ENCODE measurements at places on chromosomes 7 and 10.
A peak's percentile ranks its signal among the peaks of the same experiment; 100 is the strongest.

DNA sequence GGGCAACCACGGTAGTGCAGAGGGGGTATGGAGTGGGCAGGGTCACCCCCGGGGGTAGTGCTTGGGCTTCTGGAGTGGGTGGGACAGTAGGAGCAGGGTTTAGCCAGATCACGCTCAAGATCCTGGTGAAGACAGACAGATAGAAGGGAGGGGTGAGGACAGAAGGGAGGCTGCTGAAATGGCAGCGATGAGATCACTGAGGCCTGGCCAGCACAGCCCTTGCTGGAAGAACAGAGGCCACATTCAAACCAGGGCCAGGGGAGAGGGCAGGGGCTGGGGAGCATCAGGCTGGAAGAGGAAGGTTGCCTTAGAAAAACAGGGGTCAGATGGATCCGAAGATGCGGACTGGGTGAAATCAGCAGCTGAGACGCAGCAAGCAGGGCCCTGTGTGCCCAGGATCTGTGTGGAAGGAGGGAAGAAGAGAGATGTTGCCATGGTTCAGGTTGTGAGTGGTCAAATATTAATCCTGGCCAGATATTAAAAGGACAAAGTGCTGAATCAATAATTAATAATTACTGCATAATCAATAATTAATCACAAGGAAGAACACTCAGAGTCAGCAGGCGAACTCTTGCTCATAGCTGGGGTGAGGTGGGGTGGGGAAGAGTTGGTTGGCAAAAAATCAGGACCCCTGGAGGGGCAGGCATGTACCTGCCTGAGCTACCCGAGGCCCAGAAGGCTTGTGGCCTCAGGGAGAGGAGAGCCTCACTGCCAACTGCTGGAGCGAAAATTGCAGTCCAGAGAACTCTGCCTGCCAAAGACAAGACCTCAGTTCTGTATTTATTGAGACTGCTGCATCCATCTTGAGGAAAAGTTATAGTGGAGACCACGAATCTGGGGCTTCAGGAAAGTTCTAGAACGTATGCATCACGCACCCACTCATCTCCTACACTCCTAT lies 105.7 kb downstream of the GRB10 start:
- DNase-seq = no peak

- no peak for DNase-seq
Measured at GRCh38 chr7:107596881-107597581, 17.0 kb downstream of the BCAP29 start.

DNA sequence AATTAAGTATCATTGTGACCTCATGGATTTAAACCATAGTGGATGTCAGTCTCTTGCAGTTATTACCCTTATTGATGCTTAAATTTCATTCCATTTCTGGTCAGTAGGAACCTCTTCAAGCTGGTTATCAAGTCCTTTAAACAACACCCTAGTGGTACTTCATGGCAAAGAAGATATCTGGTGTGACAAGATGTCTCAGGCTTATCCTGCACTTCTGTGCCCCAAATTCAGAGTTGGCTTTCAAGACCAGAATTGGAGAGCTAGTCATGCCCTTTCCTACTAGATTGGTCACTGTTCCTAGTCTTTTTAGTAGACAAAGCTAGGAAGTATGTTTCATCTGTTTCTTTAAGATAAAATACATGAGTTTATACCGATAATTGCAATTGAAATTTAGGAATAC lies 54.9 kb downstream of the KMT2E start:
- DNase-seq = no peak

DNA sequence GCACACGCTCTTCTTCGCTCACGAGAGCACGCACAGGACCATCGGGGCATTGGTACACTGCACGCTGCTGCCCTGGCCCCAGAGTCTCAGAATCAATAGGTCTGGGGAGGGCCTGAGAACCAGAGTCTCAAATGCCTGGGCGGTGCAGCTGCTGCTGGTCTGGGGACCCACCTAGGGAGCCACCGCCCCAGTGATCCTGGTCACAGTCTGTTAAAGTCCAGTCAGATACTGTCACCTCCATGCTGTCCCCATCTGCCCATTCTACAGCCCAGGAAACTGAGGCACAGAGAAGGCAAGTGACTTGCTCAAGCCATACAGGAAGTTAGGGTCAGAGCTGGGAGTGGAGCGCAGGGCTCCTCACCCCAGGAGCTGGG lies 38.0 kb downstream of the ZCCHC24 start:
- no peak for DNase-seq

DNA sequence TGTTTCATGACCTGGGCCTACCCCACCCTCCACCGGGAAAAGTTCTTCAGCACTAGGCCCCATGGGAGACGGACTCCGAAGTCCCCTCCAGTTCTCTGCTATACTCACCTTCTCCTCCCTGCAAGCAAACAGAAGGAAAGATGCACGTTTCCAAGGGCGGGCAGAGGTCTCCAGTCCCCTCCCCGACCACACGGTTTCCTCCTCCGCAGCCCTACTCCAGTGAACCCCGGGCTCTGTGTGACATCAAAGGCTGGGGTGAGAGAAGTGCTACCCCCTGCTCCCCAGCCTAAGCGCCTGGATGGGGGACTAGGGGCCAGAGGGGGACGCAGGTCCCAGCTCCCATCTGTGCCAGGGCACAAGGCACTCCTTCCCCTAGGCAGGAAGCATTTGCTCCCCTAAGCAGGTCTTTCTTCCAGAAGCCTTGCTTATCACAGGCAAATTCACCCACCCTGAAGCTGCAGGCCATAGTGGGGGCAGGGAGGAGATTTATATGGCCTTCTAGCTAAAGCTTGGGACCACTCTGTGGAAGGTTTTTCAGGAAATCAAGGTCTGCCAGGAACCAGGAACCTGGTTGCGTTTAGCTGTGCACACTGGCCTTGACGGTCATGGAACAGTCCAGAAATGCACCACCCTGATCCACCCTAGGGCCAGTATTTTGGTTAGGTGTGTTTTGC lies 52.8 kb downstream of the ASB13 start:
- DNase-seq = no peak

DNA sequence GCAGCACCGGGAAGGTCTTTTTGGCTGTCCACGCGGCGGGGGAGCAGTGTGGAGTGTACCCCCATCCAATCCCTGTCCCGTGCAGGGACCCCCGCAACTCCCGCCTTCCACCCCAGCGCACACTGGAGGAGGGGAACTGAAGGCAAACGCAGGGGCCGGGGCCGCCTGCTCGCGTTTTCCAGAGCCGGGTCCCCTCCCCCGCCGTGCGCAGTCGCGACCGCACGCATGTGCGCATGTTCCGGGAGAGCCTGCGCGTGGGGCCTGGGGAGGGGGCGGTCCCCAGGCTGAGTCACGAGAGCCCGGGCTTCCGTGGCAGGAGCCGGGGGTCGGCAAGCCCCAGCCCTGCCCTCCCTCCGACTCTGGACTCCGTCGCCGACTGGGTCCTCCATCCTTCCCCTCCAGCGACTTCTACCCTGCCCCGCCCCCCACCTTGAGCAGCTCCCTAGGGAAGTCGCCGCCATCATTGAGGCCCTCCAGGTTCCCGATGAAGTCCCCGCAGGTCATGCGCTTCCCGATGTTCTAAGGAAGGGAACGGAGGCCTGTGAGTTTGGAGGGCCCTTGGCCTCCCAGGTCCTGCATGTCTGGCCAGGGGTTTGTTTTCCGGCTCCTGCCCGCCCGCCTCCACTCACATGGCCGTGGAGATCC lies 8.0 kb downstream of the PSD start:
- no peak for DNase-seq

GRCh38 chr10:51667678-51668335 lies 31.6 kb downstream of the CSTF2T start:
- DNase-seq = no peak

- peak; percentile 30 for DNase-seq
Measured at GRCh38 chr10:70381471-70382421, 679 bp downstream of the LRRC20 start.

DNA sequence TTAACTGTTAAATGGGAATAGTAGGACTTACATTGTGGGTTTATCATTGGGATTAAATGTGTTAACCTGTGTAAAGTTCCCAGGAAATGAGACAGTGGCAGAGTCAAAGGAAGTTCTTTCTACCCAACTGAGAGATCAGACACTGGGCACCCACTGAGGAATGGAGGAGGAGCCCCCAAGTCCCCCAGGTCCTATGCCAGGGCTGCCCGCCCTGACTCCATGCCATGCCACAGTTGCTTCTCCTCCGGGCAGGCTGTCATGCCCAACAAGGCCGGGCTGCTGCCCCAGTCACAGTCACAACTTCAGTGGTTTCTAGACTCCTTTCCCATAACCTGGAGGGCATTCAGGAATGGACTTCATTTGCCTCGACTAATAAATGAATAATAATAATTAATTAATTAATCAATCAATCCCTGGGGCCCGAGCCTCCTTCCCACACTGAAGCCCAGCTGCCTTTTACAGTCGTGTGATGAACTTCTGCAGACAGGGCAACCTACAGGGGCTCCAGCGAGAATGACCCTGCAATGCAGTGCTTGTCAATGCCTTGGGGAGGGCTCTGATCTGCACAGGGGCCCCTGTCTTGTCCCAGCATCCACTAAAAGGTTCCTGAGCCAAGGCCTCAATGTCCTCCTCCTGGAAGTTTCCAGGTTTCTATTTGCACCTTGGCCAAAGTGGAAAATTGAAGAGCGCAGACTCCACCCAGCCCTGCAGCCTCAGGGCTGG lies 32.4 kb downstream of the DRGX start:
- DNase-seq = no peak

- DNase-seq = no peak
Measured at GRCh38 chr10:32963096-32963495, 5.1 kb upstream of the ITGB1 start.

DNA sequence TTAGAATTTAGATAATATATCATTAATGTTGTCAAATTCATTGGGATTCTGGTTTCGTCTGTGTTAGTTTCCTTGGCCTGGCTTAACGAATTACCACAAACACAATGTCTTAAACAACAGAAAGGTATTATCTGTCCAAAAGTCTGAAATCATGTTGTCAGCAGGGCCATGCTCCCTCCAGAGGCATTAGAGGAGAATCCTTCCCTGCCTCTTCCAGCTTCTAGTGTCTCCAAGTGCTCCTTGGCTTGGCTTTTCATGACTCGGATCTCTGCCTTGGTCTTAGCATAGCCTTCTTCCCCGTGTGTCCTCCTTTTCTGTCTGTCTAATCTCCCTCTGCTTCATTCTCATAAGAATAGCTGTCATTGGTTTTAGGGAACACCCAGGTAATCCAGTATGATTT lies 482.5 kb downstream of the SEMA3D start:
- no peak for DNase-seq

DNA sequence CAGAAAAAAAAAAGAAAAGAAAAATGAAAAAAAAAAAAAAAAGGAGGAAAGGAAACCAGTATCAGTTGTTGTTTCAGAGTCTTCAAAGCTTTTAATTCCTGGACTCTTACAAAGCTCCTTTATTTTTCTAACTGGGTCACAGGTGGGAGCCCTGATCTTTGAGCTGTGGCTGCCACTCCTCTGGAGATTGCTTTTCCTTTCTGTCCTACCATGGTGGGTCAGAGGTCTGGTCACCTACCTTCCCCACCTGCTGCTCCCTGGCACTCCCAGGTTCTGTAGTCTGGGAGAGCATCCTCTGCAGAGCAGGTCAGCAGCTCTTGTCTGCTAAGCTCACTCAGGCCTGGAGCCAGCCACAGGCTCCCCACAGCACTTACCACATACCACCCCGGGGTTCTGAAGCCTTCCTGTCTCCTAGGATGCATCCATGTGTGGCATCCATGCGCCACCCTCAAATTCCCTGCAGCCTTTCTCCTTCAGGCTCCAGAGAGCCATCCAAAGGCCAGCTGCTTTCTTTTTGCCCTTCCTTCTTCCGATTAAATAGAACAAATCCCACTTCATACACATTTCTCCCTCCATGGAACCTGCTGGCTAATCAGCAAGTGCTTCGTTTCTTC lies 73.2 kb upstream of the TPK1 start:
- DNase-seq = no peak

- DNase-seq = no peak
Measured at GRCh38 chr7:46318276-46318675, 397.2 kb upstream of the IGFBP3 start.

GRCh38 chr10:13338390-13339110 lies 9.5 kb downstream of the SEPHS1 start:
- DNase-seq = no peak

GRCh38 chr10:13787015-13787421 lies 200.3 kb downstream of the PRPF18 start:
- peak; percentile 8 for DNase-seq

GRCh38 chr10:79179164-79179956 lies 110.6 kb downstream of the ZMIZ1 start:
- no peak for DNase-seq

GRCh38 chr10:125448596-125448995 lies 234.4 kb downstream of the TEX36 start:
- no peak for DNase-seq

- DNase-seq = no peak
Measured at GRCh38 chr7:158106272-158106671, 481.4 kb downstream of the PTPRN2 start.

GRCh38 chr7:4020086-4020485 lies 662.0 kb upstream of the FOXK1 start:
- DNase-seq = no peak

DNA sequence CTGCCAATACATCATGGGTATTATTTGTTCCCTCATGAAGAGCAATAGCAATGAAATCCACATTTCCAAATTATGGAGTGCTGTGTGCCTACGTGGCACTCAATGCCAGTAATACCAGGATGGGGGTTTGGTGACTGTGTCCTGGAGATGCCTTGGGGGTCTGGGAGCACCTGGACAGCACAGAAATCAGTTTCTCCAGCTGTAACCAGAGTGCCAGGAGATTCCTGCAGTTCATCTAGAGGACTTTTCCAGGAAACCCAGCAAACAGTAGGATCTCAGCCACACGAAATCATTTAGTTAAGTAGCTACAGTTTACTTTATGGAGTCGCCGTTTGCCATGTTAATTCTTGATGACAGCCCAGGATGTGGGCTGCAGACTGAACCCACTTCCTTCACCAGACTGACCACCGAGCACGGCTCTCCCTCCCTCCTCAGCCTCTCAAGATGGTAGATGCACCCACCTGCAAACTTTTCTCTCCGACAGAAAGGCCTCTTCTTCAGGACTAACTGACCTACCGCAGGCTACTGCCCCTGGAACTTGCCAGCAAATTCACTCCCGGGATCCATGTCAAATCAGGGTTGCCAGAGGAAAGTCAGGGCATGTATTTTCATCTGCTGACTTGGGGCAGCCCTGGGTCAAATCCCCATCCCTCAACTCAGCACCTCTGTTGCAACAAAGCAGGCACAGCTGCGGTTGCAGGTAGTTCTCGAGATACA lies 30.3 kb downstream of the MKI67 start:
- no peak for DNase-seq

DNA sequence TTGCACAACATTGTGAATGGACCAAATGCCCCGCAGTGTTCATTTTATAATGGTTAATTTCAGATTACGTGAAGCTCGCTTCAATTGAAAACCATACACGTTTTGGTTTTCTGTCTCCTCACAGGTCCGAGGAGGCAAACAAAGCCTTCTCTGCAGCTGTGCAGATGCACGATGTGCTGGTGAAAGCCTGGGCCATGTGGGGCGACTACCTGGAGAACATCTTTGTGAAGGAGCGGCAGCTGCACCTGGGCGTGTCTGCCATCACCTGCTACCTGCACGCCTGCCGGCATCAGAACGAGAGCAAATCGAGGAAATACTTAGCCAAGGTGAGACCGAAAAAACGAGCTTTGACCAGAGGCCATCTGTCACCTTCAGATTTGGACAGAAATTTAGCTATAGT lies 110.3 kb downstream of the TRRAP start:
- no peak for DNase-seq
